ENCODE measurements at places on chromosomes 7 and 10.

DNA sequence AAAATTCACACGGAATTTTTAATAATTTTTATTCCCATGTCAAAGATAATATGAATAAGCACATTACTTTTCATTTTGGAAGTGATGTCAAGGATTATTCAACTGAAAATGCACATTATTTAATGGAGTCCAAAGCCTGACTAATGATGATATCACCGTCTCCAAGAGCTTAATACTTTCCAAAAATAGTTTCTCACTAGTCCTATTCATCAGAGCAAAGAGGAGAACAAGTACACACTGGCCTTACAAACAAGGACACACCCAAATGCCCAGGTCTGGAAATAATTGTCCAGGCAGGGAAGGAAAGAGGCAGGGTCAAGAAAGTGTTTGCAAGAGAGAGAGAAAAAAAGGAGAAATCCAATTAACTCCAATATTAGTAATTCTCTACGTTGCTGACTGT, 216.8 kb upstream of the CCDC6 start:
- DNase-seq, result no peak

- no peak for DNase-seq
These were observed 585.9 kb downstream of the PTPRN2 start for GRCh38 chr7:158001621-158002320.

DNA sequence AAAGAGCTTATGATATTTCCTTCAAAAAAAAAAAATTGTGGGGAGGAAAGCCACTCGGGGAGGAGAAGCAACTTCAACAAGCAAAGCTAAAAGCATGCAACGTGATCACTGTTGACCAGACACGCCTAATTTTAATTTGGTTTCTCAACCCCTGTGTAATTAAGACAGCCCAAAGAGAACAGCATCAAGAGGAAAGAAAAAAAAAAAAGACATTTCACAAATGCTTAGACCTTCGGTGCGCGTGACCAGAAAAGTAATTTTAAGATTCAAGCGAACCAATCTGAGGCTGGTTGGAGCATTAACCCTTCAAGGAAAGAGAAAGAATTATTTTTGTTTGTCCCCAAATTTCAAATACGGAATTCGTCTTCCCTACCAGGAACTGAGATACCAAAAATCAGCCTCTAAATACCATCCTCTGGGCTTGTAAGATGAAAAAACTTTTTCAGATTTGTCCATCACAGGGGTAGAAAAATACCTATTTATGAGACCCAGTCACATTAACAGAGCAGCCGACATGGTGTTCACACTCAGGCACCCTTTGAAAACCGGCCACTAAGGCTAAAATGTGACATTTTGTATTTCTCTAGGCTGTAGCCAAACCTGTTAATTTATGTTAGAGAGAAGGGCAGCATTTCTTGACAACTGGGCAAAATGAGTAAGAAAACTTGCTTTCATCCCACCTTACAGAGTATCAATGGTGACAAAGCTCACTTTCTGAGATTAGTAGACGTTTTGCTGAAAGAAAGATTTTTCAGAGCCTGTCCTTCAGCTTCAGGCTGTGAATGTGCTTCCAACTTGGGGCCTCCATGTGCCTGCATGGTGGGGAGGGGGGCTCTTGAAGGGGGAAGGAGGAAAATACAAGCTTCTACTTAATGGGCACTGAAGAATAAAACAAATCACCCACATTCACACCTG, 179.9 kb upstream of the KLF14 start:
- no peak for DNase-seq

DNA sequence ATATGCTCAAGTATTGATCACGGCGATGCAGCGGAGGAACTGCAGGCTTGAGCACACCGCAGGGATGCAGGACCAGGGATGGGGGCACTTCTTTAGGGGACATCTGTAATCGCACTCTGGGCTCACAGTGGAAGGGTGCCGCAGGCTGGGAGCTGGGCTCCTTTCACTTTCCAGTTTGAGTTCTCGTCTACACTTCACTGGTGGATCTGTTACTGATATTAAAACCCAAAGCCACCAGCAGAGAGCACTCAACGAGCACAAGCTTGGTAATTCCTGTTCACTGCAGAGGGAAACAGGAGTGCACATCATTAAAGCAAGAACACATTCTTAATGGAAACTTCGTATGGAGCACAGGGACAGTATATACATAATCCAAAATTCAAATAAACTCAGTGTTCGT, 91.3 kb downstream of the PARD3 start:
- peak; percentile 37 for DNase-seq

GRCh38 chr7:155907450-155908200, 95.4 kb upstream of the SHH start:
- no peak for DNase-seq

DNA sequence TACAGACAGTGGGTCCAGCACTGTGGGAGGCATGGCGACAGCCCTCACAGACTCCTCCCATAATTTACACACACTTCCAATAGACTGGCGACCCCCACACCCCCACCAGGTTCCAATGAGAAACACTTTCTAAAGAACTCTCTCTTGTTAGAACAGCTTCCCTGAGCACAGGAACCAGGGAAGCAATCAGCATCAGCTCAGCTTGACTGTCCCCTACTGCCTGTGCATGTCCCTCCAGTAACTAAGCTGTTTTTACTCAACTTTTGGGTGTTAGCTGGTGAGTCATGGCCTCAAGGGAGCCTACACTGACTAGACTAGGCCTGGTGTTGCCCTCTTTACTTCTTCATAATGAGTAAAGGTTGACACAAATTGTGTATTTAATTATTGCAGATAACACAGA, 32.6 kb upstream of the HERPUD2 start:
- no peak for DNase-seq

- DNase-seq, result no peak
These were observed 887.0 kb upstream of the CELF2 start for GRCh38 chr10:10130686-10131085.

GRCh38 chr7:134330974-134331373, 14.2 kb upstream of the SLC35B4 start:
- DNase-seq, result no peak

- DNase-seq, result no peak
These were observed 194.0 kb downstream of the HDAC9 start for GRCh38 chr7:18689551-18689950.

DNA sequence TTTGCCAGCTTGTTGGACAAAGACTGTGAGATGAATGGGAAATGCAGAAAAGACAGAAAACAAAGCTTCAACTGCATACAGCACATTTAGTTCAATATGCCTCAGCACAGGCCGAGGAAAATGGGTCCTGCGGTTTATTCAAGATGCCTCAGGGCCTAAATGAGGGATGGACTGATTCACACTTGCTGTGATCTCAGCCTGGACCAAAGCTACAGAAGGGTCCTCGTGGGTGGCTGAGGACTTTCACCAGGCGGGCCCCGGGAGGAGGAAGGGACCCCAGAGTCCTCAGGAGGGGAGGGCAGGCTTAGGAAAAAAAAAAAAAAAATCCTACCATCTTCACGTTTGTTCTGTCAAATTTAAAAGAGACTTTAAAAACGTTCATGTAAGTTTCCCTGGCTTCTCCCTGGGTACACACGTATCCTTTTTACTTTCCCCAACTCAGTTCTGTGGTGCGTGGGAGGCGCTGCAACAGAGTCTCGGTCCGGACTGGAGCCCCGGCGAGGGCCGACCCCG, 624 bp upstream of the ZNF783 start:
- peak; percentile 22 for DNase-seq

DNA sequence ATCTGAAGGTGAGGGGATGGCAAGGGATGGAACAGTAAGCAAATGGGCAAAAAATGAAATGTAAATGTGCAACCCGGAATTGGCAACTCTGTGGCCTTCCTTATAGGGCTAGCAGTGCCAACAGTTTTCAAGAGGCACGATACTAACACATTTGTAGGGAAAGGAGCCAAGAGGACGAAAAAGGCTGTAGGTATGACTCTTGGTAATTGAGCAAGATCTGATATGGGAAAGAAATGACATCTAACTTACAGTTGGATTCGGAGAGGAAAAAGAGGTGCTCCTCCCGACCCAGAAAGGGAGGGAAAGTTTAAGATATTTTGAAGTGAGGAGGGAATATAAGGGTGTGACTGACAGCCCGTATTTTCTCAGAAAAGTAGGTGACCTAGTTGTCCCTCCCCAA, 2.1 kb upstream of the CREM start:
- no peak for DNase-seq

- DNase-seq, result peak; percentile 81
These were observed 33.8 kb upstream of the ZFAND2A start for GRCh38 chr7:1193593-1194424.

DNA sequence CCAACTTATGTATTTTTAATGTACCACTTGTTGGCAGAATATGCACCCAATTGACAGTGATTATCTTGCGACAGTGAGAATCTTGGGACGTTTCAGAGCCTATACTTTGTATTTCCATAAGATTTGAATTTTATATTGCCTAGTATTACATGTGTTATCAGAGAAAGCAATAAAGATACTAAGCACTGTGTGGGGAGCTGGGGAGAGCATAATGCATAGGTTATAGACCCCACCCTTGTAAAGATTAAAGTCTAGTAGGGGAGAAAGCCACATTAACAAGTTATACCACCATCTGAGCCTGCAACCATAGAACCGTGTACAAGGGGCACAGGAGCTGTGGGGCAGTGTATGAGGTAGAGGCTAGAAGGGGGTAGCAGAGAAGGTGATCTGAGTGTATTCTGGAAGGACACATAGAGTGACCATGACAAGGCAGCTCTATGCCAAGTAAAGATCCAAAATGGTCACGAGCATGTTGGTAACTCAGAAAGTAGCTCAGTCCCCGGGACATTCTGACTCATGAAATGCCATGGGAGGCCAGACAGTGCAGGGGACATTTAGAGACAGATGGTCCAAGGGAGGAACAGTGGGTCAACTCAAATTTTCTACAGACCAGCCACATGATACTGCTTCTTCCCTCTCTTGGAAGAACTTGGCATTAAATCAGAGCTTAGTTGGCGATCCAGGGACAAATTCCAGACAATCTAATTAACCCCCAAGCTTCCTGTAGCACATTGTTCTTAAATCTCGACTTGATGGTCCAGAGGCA, 84.5 kb downstream of the ADRA2A start:
- no peak for DNase-seq

- DNase-seq, result peak; percentile 40
These were observed 354.5 kb downstream of the TFEC start for GRCh38 chr7:115676080-115676479.
